ENCODE measurements at places on chromosomes 12 and 14.

DNA sequence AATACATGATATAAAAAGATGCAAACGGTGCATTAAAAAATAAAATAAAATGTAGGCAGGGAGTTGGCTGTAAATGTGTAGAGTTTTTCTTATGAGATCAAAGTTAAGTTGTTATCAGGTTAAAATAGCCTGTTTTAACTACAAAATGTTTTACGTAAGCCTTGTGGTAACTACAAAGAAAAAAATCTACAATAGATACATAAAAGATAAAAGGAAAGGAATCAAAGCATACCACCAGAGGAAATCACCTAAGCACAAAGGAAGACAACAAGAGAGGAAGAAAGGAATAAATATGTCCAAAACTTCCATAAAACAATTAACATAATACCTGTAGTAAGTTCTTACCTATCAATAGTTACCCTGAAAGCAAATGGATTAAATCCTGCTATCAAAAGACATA lies 12.2 kb downstream of the NELL2 start:
- DNase-seq, result no peak

- DNase-seq, result peak; percentile 16
Measured at GRCh38 chr12:4700621-4701026, 19.6 kb upstream of the GALNT8 start.

GRCh38 chr12:47105914-47106674 lies 26.3 kb upstream of the AMIGO2 start:
- DNase-seq, result no peak

GRCh38 chr14:53391156-53391555 lies 238.0 kb upstream of the DDHD1 start:
- no peak for DNase-seq

DNA sequence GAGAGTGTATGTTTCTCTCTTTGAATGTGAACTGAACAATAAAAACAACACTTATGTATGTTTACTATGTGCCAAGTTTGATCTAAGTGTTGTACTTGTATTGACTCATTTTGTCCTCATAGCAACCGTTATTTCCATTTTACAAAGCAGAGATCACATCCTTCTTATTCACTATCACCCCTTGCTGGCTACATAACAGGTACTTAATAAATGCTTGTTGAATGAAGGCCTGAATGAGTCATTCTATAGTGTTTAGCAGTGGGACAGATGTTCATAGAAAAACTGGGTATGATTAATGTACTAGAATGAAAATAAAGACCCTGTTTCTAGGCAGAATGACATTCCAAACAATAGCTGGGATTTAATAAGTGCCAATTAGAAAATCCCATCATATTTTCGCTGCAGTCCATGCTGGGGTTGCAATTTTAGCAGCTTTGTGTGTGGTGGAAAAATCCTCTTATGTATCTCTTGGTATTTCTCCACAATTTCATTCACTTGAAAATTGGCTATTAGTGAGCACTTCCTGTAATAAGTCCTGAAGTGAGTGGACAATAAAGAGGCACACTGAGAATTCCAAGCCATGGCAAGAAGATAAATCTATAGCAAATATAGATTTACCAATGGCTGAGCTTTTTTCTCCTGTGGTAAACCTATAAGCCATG lies 86.0 kb downstream of the FAR2 start:
- no peak for DNase-seq

GRCh38 chr12:87603727-87604126 lies 425.5 kb downstream of the C12orf50 start:
- no peak for DNase-seq

DNA sequence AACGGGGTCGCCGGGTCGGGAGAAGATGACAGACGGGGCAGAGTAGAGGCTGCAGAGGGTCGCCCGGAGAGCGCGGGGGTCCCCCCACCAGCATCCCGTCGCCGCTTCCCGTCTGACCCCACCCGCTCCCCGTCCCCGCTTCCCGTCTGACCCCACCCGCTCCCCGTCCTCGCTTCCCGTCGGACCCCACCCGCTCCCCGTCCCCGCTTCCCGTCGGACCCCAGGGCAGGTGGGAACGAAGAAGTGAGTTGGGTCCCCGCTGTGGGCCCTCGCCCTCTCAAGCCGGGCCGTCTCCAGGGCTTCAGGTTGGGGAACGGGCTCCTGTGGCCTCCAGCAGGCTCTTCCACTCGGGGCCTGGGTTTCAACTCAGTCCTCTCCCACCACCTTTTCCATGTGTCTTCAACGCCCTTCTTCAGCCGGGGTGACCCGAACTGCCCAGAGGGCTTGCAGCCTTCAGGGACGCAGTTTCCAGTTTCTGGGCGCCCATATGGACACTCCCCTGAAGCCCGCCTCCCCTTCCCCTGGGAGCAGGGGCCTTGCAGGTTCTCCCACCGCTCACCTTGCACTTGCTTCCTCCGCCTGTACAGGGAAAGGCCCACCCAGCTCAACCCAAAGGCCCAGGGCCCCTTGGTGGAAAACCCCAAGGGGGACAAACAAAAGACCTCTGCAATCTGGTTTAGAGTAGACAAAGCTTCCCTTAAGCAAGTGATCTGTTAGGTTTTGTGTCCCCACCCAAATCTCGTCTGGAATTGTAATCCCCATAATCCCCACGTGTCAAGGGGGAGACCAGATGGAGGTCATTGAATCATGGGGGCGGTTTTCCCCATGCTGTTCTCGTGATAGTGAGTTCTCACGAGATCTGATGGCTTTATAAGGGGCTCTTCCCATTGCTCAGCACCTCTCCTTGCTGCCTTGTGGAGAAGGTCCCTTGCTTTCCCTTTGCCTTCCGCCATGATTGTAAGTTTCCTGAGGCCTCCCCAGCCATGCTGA lies 66.5 kb downstream of the TNFAIP2 start:
- DNase-seq, result no peak

- no peak for DNase-seq
Measured at GRCh38 chr12:113120670-113121370, 14.7 kb downstream of the RASAL1 start.

DNA sequence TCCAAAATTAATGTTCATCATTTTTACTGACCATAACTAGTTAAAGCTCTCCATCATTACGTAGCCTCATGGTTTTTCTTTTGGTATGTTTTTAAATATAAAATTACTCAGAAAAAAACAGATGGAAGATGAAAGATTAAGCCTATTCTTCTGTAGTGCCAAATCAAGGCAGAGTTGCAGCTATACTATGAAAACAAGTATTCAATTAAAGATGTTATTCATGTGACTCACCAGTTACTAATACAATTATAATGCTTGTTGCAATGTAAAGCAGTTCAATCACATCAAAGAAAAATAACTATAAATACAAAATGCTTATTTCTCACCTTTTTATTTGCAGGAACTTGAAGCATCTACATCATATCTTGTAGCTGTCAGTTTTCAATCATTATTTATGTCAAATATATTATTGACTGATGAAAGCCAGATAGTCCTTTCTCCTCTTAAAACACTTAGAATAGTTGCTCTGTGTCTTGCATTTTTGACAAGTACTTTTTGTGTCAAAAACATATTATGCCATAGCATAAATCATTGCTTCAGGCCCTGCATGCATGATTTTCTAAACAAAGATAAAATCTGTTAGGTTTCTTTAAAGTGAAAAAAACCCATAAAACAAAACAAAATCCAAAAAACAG lies 36.0 kb upstream of the TRHDE start:
- DNase-seq, result no peak

- no peak for DNase-seq
Measured at GRCh38 chr12:2343681-2344080, 290.9 kb downstream of the CACNA1C start.

- DNase-seq, result no peak
Measured at GRCh38 chr12:4555804-4556203, 6.2 kb upstream of the DYRK4 start.

- no peak for DNase-seq
Measured at GRCh38 chr12:89386138-89386537, 33.8 kb upstream of the DUSP6 start.

GRCh38 chr14:77979171-77979570 lies 179.3 kb downstream of the ADCK1 start:
- no peak for DNase-seq

- DNase-seq, result no peak
Measured at GRCh38 chr14:49250109-49250508, 336.1 kb downstream of the RPS29 start.

DNA sequence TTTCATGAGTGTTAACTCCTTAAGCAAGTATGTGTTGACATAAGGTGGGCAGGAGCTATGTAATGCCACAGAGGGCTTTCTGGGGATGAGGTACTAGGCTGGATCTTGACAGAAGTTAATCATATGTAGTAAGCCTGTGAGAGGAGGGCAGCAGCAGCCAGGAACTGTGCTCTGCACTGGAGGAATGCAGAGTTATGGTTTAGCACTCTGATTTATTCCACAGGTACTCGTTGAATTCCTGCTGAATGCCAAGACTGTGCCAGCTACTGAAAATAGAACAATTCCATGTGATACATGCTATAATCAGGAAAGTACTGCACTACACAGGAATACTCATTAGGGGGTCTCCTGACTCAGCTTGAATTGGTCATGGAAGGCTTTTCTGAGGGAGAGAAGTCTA lies 58.7 kb downstream of the SUSD6 start:
- no peak for DNase-seq

DNA sequence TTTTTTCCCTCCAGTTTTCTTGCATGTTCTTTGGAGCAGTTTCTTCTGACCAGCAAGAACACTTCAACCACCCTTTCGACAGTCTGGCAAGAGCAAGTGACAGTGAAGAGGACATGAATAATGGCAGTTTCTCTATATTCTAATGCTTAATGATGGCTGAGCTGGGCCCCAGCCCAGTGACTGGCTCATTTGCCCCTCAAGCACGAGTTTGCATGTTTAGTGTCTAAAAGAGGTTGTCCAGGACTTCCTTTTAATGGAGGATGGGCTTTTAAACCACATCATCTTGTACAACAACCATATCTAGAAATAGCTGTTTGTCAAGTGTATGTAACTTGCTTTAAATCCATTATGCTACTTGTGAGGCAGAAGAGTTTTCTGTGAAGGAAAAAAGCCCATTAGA lies 28.4 kb downstream of the RAD9B start:
- DNase-seq, result no peak

- DNase-seq, result no peak
Measured at GRCh38 chr12:32541754-32542374, 137.2 kb upstream of the DNM1L start.

DNA sequence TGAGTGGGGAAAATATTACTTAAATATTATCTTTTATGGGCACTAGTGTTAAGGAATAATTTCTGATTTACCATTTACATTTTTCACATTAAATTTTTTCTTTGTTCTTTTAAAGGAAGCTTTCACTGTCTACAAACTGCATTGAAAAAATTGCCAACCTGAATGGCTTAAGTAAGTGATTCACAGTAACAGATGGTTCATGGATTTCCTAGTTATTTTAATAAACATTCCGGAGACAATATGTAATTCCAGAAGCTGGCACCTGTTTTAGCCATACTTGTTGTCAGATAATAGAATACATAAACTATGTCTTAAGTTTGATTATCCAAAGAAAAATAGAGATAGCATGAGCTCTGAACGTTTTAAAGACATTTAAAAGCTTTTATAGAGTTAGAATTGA lies 17.1 kb downstream of the DNAL1 start:
- DNase-seq, result no peak

DNA sequence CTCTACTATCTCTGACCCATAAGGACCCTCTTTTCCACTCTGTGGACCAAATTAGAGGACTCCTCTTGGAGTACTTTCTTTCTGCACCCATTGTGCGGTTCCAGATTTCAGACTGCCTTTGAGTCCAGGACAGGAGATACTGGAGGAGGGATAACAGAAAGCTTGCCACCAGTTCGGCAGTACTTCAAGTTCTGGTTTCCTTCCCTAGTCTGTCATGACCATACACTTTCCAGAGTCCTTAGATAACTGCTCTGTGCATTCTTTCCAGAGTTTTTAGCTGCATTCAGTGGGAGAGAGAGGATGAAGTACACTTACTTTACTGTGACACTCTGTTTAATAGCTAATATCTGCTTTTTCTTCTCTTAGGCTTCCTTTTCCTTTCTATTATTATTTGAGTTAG lies 54.8 kb upstream of the OSBPL8 start:
- DNase-seq, result no peak

DNA sequence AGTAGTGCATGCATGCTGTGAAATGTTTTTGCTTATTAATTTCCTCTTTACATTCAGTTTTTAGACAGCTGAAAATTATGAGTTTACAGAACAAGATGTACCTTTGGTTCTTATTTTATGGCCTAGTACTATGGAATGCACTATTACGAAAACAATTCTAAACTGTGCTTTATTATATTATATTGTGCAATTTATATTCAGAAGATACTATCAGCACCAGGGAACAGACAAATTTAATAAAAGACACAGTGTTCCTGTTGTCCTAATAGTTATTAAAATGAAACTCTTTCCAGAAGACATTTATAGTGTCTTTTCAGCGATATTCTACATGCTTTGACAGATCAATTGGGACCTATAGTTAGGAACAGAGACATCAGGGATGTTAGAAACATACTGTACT lies 427.3 kb downstream of the BTG1 start:
- DNase-seq, result no peak
